Activated CD4-positive, alpha-beta T cell treated with anti-CD3 and anti-CD28 coated beads, Interleukin-2, Interleukin-6, amounts not matched to agents 100 ng/mL and 50 ng/mL, durations not matched to agents 16 hours and 8 hours (primary cell): ENCODE measurements at places on chromosomes 3 and 15.
A peak's percentile ranks its signal among the peaks of the same experiment; 100 is the strongest.

DNA sequence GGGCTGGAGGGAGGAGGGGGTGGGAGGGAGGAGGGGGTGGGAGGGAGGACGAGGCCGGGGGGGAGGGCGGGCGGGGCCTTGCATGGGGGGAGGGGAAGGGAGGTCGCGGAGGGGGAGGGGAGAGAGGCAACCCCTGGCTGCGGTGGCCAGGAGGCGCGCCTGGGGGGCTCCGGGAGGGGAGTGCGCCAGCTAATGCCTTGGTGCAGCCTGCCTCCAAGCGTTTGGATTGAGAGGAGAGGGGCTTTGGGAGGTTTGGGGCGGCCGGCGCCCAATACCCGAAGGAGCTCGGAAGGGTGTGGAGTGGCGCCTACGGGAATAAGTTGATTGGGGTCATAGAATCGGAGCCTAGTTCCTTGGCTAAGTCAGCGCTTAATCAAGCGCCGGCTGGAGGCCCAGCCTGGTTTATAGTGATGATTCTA is 557 bp downstream of the TFG start:
- peak; percentile 28 for DNase-seq

DNA sequence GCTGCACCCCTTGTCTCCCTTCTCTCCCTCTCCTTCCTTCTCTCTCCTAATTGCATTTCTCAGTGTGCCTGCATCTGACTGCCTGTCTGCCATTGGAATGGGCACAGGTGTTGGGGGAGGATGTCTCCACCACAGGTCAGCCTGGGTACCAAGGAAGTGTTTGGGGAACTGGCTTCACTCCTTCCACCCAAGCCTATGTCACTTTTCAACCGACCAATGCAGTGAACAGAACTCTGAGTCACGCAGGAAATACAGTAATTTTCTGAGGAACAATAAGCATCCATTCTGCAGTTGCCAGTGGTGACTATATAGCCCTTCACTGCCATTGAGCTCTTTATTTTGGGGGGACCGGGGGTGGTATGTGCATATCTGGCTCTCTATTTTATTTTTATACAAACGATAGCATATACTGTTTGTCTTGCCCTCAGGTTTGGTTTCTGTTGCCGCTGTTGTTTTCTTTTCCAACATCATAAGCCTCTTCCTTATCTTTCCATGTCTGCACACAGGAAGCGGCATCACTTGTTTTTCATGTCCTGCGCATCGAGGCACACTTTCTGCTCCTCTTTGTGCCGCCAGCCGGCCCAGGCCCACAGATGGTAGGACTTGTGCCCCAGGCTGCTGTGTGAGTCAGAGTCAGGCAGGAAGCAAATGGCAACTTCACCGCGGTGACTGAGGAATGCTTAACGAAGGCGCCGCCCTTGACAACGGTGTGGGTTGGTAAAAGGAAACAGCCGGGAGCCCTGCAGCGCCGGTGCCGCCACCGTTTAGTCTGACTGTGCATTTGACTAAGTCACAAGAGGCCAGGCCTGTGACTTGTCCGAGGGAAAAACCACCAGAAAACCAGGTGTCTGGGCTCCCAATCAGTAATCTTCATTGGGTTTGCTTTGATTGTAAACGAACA is 21.1 kb upstream of the CDCP1 start:
- DNase-seq, result peak; percentile 92

DNA sequence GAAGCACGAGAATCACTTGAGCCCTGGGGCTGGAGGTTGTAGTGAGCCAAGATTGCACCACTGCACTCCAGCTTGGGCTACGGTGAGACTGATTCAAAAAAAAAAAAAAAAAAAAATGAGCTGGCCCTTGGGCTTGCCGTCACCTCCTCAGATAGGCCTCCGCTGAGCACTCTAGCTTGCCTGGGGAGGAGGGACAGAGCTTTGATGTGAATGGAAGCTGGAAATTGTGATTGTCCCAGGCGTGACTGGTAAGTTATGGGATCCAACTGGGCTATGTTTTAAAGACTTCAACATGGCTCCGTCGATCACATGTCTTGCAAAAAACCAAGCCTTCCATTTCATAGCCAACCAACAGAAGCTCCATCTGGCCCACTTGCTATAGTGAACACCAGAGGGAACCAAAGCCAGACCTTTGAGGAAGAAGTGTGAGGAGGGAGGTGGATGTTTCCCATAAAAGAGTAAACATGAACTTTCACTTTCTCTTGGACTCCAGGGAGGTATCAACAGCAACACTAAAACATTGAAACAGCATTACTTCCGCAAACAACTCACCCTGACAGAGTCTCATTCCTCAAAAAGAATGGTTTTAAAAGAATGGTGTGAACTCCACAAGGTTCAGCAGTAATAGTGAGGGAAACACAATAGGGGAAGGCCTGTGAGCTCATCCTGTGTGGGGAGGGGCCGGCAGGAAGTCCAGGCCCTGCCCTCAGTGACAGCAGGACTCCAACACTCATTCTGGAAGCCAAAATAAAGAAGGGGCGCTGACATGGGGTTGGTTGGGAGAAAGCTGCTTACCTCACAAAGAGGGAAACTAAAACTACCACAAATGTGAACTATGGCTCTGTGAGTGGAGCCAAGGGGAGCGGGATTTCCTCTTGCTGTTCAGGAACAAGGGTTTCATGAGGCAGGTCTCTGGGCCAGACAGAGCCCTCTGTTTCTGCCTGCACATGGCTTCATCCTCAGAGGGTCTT is 59.2 kb upstream of the IL12A start:
- DNase-seq, result peak; percentile 8

- no peak for DNase-seq
Observed at GRCh38 chr15:28881170-28881569, 4.6 kb upstream of the APBA2 start.

DNA sequence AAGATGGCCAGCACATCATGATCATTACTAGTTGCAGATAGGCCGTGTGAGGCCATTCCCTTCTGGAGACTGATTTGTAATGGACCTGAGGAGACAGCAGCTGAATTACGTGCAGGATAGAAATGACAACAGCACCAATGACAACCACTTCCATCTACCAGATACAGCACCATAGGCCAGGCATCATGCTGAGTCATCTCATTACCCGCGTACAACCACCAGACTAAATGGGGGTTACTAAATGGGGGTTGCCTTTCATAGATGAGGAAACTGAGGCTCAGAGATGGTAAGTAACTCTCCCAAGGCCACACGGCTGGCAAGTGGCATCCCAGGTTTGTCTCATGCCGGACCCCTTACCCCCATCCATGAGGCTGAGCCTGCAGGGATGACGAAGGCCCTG is 32.8 kb upstream of the FAM107A start:
- peak; percentile 68 for DNase-seq

DNA sequence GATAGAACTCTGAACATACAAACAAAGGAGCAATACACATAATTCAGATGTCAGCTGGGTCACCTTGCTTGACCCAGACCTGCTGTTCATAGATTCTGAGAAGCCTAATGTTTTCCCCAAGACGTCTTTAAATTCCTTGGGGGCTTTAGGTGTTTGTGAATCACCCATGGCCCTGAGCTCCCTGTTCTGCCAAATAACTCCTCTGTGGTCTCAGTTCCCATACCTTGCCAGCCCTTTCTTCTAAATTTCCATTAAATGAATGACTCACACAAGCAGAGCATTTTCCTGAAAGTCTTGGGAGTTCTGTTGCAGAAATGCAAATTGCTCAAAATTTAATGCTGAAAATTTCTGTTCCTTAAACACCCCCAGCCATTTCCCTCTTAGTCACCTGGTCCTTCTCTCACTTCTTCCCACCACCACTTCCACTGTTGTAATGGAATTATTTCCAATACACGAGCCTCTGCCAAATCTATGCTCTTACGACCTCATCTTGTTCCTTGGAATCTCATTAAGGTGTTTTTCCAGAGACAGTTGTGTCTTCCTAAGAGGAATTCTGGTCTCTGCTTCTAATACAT is 33.4 kb upstream of the PSMD6 start:
- no peak for DNase-seq

GRCh38 chr3:101036676-101037075 is 43.5 kb upstream of the ABI3BP start:
- no peak for DNase-seq

GRCh38 chr3:69119138-69119537 is 3.3 kb downstream of the LMOD3 start:
- DNase-seq, result no peak

DNA sequence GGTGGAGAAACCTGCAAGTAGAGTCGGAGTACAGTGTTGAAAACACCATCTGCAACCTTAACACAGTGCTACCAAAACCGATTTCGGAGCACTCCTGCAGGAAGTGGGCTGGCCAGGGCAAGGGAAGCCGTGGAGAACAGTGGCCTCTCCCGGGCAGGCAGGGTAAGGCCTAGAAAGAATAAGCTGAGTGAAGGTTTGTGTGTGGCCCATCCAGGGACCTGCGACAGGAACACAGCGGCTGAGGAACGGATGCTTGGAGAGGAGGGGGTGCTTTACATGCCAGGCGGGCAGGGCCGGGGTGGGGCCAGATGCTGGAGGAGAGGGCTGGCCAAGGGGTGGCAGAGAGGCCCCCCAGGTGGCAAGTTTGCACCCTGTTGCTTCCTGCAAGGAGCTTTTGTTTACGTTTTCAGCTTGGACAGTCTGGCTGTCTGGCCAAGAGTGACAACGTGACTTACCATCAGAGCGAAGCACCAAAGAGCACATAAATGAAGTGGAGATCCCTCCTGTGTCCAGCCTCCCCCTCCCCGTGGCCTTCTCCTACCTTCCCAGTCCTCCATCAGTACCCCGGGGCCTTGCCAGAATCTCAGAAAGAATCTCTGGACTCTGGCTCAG is 156.5 kb downstream of the PGPEP1L start:
- peak; percentile 74 for DNase-seq

DNA sequence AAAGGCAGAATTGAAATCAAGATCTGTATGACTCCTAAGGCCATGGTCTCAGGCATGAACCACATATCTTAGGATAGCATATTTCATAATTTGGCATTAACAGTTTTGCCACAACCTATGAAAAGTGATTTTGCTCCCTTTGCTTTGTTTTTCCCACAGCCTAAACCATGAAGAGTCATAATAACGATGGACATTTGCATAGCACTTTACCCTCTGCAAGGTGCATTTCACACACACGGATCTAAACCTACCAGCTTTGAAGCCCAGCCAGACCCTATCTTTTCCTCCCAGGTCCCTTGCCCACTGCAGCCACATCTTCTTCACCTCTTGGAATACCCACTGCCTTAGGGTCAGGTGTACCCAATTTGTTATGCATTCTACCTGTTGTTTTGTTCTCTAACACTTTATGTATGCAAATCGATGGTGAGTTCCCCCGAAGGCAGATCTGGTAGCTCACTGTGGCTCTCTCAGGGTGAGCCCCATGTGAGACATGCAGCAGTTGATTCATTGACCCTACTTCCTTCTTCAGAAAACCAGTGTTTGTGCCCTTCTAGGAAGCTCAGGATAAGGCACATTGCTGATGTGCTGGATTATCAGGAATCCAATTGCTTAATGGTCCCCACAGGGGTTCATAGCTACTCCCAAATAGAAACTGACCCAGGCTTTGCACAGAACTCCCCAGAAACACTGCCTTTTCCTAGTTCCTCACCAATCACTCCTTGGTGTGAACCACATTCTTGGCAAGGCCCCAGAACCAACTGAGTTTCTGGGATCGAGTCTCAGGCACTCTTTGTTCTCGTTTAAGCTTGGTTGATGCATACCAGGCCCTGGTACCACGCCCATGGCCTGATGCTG is 8.7 kb downstream of the ARHGAP31 start:
- DNase-seq, result no peak

GRCh38 chr3:106030627-106030963 is 161.8 kb upstream of the CBLB start:
- DNase-seq, result no peak

- no peak for DNase-seq
Observed at GRCh38 chr3:89955156-89955555, 847.7 kb downstream of the EPHA3 start.

- DNase-seq, result no peak
Observed at GRCh38 chr3:72993391-72993790, 3.2 kb upstream of the PPP4R2 start.

- DNase-seq, result no peak
Observed at GRCh38 chr3:60216462-60217075, 1034.7 kb downstream of the FHIT start.
